Neural cell (in vitro differentiated cells): ENCODE measurements at places on chromosomes 11 and 22. TPM values are rescaled to one million over a fixed set of nuclear protein-coding genes. Genes with fewer than 3 reads are reported as not detected.

Gene SEPTIN3
- 167 and 177 TPM in 2 replicates for polyA plus RNA-seq

Gene SULT4A1
- polyA plus RNA-seq = 182 and 196 TPM in 2 replicates

Gene SF3A1
- 14.4 and 14.6 TPM in 2 replicates for polyA plus RNA-seq

Gene SAA4
- polyA plus RNA-seq = 0.58 TPM in 1 of 2 replicates, not detected in the other

Gene CRYBB3
- polyA plus RNA-seq = not detected in 2 replicates

Gene HPX
- polyA plus RNA-seq = 11.1 and 17.3 TPM in 2 replicates

Gene TCF20
- 21.9 and 27.5 TPM in 2 replicates for polyA plus RNA-seq

Gene OR8D4
- polyA plus RNA-seq = not detected in 2 replicates

Gene OR4D5
- polyA plus RNA-seq = not detected in 2 replicates

Gene OR5AP2
- polyA plus RNA-seq = not detected in 2 replicates

Gene CTSC
- 5.2 and 6.8 TPM in 2 replicates for polyA plus RNA-seq
